ENCODE measurements at places on chromosomes 5 and 9.

DNA sequence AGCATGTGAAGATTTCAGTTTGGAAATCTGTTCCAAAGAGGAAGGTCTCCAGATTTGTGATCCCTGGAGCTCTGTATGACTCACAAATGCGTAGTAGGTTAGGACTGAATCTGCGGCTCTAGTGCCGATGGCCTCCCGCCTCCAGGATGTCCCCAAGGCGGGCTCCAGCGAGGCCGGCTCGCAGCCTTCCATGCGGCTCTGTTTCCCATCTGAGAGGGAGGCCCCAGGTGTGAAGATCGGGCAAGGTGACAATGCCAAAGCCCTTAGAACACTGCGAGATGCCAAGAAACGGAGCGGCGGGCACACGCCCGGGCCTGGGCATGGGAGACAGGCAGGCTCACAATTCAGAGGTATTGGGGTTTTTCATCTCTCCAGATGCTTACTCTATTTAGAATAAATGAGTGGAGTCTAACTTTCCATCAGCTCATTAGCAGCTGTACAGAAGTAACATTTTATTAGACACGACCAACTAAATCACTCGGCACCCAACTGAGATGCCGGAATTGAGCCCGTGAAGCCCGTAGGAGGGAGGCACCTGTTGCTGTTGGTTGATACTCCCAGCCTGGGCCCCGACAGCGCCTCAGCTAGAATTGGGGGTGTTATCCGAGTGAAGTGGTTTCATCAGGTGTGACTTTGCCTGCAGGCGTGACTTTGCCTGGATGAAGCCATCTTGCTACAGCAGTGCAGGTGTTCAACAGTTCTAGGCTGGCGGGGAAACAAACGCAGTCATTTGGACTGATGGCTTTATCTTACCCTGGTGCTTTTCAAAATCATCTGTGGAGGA is 7.4 kb upstream of the MRPS2 start:
- DNase-seq, result no peak

- no peak for DNase-seq
Observed at GRCh38 chr5:19462019-19462418, 526.0 kb downstream of the CDH18 start.

- no peak for DNase-seq
Observed at GRCh38 chr9:35048511-35048910, 23.9 kb downstream of the VCP start.

- DNase-seq, result no peak
Observed at GRCh38 chr5:147081311-147081764, 153.5 kb upstream of the STK32A start.

- no peak for DNase-seq
Observed at GRCh38 chr5:45692481-45692880, 3.7 kb downstream of the HCN1 start.

DNA sequence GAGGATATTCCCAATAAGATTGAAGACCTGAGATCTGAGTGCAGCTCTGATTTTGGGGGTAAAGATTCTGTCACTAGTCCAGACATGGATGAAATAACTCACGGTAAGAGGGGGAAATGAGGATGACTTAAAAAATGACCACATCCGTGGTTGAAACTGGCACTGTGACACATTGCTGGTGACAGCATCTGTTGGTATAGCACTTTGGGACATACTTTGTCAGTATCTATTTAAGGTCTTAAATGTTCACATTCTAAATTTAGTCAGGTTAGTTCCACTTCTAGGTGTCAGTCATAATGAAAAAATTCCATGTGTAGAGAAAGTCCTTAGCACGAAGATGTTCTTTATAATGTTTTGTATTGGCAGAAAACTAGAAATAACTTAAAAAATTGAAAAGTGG is 70.9 kb downstream of the GAPVD1 start:
- no peak for DNase-seq

GRCh38 chr9:132726576-132727130 is 56.4 kb downstream of the GTF3C4 start:
- DNase-seq, result no peak

GRCh38 chr5:27854243-27854852 is 816.0 kb upstream of the CDH9 start:
- DNase-seq, result no peak

DNA sequence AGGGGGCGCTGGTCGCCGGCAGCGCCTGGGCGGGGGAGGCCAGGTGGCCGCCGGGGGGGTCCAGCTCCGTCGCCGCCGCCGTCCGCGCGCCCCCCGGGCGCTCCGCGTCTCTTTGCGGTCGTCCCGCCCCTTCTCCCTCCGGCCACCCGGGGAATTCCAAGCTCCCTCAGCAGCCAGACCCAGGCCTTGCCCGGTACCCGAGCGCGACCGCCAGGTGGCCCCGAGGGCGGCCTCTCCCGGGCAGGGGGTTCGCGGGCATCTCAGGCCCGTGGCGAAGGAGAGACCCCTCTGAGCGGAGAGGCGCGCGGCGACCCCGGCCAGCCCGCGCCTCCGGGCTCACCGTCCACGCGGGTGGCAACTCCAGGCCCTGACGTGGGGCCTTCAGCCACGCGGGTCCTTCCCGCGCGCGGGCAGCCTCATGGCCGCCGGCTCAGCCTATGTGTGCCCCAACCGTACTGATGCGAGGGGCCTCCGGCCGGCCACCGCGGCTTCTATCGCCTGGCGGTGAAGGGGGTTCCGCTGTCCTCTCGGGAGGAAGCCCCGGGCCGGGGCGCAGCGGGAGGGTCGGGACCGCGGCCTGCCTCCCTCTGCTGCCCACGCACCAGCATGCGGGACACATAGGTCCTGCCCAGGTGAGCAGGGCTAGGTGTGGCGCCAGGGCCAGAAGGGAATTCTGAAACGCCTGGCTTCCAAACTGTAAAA is 529 bp upstream of the NRARP start:
- no peak for DNase-seq

DNA sequence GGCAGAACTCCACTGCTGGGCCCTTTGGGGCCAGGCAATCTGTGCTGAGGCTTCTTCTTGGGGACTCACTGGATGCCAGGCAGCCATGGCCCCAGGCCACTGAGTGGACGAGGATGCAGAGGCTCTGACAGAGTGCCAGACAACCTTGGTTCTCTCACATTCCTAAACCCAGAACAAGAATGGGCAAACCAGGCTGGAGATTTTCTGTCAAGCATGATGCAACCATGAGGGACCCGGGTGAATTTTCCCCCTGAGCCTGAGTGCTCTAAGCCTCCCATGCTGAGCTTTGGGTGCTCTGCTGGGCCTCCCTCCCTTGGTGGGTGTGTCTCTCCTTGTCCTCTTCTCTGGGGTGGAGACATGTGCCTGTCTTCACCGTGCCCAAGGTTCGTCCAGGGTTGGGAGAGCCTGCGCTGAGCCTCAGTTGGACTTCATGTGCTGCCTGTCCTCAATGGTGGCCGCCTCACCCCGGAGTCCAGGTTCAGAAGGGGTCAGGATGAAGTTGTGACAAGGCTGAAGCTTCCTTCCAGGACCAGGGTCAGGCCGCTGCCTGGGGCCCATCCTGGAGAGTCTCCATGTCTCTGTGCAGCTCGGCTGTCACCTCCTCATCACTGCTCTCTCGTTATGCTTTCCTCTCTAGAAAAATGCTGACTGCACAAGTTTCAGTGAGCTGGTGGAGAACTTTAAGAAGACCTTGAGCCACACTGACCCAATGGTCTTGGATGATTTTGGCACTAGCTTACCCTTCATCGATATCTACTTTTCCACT is 24.1 kb downstream of the PITX1 start:
- no peak for DNase-seq

GRCh38 chr9:14347406-14348122 is 33.6 kb upstream of the NFIB start:
- DNase-seq, result no peak

- DNase-seq, result peak; percentile 62
Observed at GRCh38 chr5:150129813-150130492, 25.7 kb downstream of the PDGFRB start.

DNA sequence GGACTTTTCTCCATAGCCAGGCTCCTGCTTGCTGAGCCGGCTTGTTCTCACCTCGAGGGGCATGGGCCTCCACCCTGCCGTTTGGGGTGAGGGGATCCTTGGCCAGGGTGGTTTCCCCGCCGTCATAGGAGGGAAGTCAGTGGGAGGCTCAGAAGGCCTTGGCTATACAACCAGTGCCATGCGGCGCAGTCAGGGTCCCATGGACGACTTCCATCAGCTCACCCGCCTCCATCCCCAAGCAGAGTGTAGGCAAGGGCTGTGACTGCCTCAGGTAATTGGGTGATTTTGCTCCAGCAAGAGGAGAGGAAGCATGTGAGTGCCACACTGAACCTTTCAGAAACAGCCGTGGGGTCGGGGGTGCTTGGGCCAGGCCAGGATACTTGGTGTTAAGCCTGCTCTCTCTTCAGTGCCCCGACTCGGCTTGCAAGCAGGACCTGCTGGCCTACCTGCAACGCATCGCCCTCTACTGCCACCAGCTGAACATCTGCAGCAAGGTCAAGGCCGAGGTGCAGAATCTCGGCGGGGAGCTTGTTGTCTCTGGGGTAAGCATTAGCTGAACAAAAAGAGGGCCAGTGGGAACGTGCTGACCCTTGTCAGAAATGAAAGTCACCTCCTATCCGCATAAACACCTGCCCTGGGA is 57.2 kb upstream of the LRRTM2 start:
- no peak for DNase-seq

DNA sequence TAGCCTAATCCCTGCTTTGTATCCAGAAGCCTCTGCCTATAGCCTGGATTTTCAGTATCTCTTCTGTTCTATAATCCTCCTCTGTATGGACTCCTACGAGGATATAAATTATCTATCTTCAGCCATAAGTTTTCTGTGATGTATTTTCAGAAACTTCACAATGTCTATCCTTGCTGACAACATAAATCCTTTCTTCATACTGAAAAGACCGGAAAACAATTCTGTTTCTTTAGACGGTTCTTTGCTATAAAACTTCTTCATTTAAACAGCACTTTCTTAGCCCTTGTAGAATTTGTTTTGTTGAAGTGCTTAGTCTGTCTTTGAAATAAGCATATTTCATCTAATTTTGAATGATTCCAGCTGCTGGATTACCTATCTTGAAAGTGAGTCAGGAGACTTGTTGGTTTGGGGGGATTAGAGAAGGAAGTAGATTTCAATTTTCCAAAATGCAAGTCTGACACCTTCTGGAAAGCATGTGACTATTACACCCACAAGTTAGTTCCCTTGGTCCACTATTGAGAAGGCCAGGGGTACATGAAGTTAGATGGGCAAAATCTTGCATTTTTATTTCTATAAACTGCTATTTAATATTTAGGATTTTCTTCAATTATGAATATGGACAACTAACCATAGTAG is 96.3 kb upstream of the RANBP3L start:
- no peak for DNase-seq

- no peak for DNase-seq
Observed at GRCh38 chr5:165029099-165029870, 1523.9 kb downstream of the MAT2B start.

- no peak for DNase-seq
Observed at GRCh38 chr9:88256216-88256615, 117.9 kb upstream of the SPATA31C2 start.

GRCh38 chr5:142823126-142823525 is 52.9 kb downstream of the ARHGAP26 start:
- no peak for DNase-seq

DNA sequence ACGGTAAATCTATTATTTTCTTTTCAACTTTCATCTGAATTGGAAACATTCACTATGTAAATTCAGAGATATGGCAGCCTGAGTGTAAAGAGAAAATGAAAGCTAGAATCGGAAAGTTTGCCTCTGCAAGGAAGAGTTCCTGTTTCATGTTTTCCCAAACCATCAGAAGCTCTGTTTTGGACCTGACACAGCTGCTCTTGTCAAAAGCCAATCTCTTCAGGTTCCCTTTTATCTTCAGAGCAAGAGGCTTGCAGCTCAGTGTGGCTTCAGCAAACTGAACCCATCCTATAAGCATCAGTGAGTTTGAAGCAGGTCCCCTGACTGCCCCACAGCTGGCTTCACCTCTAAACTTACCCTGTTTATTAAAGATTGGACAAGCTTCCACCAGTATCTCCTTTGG is 1099.7 kb downstream of the DTWD2 start:
- DNase-seq, result no peak

DNA sequence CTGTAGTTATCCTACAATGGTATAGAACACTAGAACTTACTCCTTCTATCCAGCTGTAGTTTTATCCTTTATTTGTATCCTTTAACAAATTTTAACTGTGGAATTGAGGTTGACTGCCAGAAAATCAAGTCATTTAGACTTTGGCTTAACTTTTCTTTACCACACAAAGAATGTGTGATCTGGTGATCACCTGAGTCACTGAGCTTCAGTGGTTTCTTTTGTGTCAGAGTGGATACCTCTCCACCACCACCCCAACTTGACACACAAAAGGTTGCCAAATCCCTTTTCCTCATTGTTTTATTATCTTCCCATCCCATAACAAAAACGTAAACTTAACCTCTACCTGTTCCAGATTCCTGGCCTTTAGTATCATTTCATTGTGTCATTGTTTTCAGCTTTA is 5.5 kb downstream of the OTULIN start:
- no peak for DNase-seq

GRCh38 chr5:173831196-173831914 is 56.8 kb upstream of the CPEB4 start:
- no peak for DNase-seq

- DNase-seq, result no peak
Observed at GRCh38 chr5:14202462-14202861, 59.3 kb downstream of the TRIO start.

- DNase-seq, result no peak
Observed at GRCh38 chr5:119255571-119256356, 100.1 kb upstream of the TNFAIP8 start.

- DNase-seq, result no peak
Observed at GRCh38 chr9:16671591-16672137, 198.8 kb downstream of the BNC2 start.

GRCh38 chr5:53694520-53695022 is 134.1 kb downstream of the NDUFS4 start:
- no peak for DNase-seq

DNA sequence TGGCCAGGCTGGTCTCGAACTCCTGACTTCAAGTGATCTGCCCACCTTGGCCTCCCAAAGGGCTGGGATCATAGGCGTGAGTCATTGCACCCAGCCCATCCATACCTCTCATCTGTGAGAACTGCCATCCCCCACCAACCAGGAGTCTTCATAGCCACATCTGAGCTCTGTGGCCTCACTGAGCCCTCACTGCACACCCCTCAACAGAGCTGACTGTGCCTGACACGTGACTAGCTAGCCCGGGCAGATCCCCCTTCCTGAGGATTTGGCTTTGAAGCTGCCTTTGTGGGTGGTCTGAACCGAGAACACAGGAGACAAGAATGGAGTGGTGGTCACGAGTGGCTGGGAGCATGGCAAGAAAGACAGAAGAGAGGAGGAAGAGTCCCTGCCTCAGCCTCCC is 15.6 kb downstream of the AK8 start:
- DNase-seq, result no peak

GRCh38 chr9:4548811-4549725 is 58.8 kb downstream of the SLC1A1 start:
- DNase-seq, result no peak

GRCh38 chr5:66178799-66179198 is 34.7 kb downstream of the SREK1 start:
- no peak for DNase-seq

All from activated T-cell treated with anti-CD3 and anti-CD28 coated beads, Interleukin-2, amount 50 U/mL, for 24 hours (primary cell).